ENCODE measurements at places on chromosomes 11 and 22. TPM values are rescaled to one million over a fixed set of nuclear protein-coding genes. Genes with fewer than 3 reads are reported as not detected.

DNA sequence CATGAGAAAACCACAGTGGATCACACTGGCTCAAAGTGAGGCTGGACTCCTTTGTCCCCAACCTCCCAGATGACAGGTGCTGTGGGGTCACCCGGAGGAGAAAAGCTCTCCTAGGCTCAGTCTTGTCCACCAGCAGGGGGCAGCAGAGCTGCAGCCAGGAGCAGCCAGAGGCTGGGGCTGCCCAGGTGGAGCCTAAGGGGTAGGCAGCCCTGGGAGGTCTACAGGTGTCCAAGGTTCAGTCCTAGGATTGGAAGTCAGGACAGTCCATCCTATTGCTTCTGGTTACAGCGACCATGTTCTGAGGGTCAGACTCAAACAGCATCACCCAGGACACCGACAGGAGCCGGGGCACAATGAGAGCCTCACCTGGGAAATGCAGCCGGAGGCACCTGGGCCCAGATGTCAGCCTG lies 77.6 kb upstream of the IGLL5 start:
- DNase-seq = no peak

- peak; percentile 75 for DNase-seq
Observed at GRCh38 chr22:17853073-17853472, 78.8 kb upstream of the BID start.

DNA sequence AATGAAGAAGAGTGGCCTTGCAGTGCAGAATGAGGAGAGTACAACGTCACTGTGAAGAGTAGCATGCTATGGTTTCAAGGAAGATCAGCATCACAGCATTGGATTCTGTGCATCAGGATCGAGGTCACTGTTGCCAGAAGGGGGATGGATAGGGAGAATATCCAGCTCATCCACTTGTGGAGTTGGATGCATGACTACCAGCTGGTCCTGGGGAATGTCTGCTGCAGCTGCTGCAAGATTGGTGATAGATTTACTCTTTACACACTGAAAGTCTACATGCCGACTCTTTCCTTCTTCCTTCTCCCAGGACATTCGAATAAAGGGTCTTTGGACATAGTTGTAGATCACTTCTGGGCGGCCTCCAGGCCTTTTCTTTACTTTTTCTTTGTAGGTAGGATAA lies 74.3 kb downstream of the BTBD10 start:
- peak; percentile 3 for DNase-seq

DNA sequence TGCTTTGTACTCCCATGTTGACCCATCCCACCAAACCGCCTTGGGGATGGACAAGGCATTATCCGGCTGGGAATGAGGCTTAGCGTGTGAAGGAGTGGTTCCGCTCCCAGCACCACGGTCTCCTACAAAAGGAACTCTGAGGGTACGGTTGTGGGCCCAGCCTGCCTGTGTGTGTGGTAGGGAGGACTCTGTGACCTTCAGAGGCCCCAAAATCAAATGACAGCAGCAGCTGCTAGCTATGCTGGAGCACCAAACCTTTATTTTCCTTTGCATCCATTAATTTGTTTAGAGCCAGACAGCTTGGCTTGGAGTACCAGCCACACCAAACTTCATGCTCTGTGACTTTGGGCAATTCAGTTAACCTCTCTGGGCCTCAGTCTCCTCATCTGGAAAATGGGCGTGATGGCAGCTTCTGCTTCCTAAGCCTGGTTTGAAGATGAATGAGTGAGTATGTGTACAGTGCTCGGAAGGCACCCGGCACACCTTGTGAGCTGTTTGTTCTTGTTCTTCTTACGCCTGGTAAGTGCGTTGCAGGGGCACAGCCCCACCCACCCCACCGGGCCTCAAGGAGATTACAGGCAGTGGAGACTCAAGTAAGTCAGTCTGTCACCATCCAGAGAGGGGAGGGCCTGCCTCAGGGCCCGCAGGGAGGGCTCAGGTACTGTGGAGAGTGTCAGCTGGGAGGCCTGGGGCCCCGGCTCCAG lies 25.3 kb downstream of the MB start:
- DNase-seq = no peak

- DNase-seq = no peak
Observed at GRCh38 chr11:93783362-93783761, 720 bp upstream of the MED17 start.

DNA sequence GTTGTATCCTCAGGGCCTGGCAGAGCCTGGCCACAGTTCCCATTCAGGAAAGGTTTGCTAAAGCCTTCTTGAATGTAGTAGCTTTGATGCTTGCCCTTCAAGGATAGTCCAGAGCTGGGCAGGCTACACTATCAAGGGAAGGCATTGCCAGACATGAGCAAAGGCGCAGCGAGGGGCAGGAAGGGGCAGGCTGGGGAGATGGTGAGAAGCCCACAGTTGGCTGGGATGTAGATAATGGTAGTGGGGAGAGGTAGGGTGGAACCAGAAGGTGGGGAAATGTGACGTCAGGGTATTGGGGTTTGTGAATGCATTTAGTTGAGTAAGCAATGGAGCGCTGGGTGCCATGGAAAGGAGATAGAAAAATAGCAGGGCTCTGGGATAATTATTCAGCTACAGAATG lies 28.6 kb downstream of the LRRC32 start:
- DNase-seq = no peak

- no peak for DNase-seq
Observed at GRCh38 chr22:37784829-37785495, 22.8 kb upstream of the GCAT start.

DNA sequence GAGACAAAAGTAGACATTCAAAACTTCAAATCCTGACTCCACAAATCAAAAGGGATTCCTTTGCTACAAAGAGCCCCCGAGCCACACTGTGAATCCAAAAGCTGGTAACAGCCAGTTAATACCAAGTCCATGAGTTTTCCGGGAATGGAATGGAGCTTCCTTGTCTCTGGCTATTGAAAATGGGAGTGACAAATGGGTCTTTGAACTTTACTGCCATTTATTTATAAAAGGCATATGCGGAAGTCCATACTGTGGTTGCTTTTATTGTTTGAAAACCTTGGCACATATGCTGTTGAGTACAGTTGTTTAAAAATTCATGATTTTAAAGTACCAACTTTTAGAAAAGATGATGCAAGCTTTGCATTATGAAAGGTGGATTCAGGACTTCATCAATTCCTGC lies 206.2 kb upstream of the NARS2 start:
- DNase-seq = no peak

The SMC1B gene
- polyA plus RNA-seq = 0.11 TPM

The TMEM45B gene
- 0.42 TPM for polyA plus RNA-seq

DNA sequence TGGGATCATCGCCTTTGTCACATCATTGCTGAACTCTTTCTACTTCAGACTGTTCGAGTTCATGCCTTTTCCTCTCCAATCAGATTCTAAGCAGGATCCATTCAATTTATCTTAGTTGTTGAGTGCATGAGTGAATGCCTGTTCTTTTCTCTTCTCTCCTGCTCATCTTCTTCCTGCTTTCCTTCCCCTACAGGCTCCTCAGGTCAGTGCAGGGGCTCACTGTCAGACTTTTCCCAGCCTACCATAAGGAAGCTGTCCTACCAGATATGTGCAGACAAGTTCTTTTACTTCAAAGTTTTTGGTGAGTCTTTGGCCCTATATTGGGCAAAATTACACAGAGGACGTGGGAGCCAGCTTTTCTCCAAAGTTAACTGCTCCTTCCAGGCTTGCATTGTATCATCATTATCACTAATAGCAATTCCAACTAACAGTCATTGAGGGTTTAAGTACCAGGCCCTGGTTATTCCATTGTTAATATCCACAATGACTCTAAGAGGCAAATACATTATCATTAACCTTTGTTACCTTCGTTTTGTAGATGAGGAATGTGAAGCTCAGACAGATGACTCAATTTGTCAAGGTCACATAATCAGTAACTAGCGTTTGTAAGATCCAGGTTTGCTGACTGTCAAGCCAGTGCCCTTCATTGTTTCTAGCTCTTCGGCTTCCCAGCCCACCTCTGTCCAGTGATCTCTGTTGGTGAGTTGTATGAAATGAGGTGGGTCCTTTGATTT lies 30.4 kb downstream of the OR6Q1 start:
- no peak for DNase-seq

- no peak for DNase-seq
Observed at GRCh38 chr11:93728792-93729128, 12.5 kb downstream of the TAF1D start.
